Neural progenitor cell (in vitro differentiated cells): ENCODE measurements at places on chromosomes 3 and 15. TPM values are rescaled to one million over a fixed set of nuclear protein-coding genes. Genes with fewer than 3 reads are reported as not detected.

Gene FBN1
- 63.1 and 78.8 TPM in 2 replicates for total RNA-seq

Gene FAM81A
- total RNA-seq, result 0.41 and 0.87 TPM in 2 replicates

Gene CEMIP
- 0.03 TPM in 1 of 2 replicates, not detected in the other for total RNA-seq

Gene DAPK2
- total RNA-seq, result 5.4 and 9.7 TPM in 2 replicates

Gene COLQ
- 1.5 and 2.8 TPM in 2 replicates for total RNA-seq

Gene PTPRG
- total RNA-seq, result 65.1 and 65.3 TPM in 2 replicates

Gene RTP1
- total RNA-seq, result 0.43 TPM in 1 of 2 replicates, not detected in the other

Gene IQCB1
- 53.7 and 89.6 TPM in 2 replicates for total RNA-seq

Gene COPS2
- 86.2 and 163 TPM in 2 replicates for total RNA-seq

Gene GOLGA8T
- total RNA-seq, result not detected in 2 replicates

Gene PLCH1
- 28.8 and 32.0 TPM in 2 replicates for total RNA-seq

Gene OCA2
- 0.65 and 1.0 TPM in 2 replicates for total RNA-seq

Gene HDAC11
- 4.8 and 12.6 TPM in 2 replicates for total RNA-seq

Gene LRRC49
- 33.5 and 62.4 TPM in 2 replicates for total RNA-seq

Gene UBAP1L
- total RNA-seq, result 0.39 and 1.1 TPM in 2 replicates

Gene CYFIP1
- 94.6 and 112 TPM in 2 replicates for total RNA-seq

Gene IFRD2
- total RNA-seq, result 26.4 and 45.6 TPM in 2 replicates

Gene ZIC1
- 0.56 and 0.84 TPM in 2 replicates for total RNA-seq

Gene VGLL3
- 1.2 and 1.8 TPM in 2 replicates for total RNA-seq

Gene LRRIQ4
- total RNA-seq, result not detected in 2 replicates

Gene TARS3
- 19.7 and 21.2 TPM in 2 replicates for total RNA-seq

Gene MYZAP
- 0.09 TPM in 1 of 2 replicates, not detected in the other for total RNA-seq

Gene GLCE
- 11.3 and 22.7 TPM in 2 replicates for total RNA-seq

Gene SI
- total RNA-seq, result not detected in 2 replicates

Gene LSAMP
- total RNA-seq, result 13.3 and 18.0 TPM in 2 replicates

Gene ASB7
- total RNA-seq, result 15.3 and 18.3 TPM in 2 replicates

Gene CCDC54
- not detected in 2 replicates for total RNA-seq

Gene DPPA2
- 1.2 and 1.8 TPM in 2 replicates for total RNA-seq

Gene CLDN1
- total RNA-seq, result 0.24 and 0.34 TPM in 2 replicates

Gene HTR3E
- total RNA-seq, result not detected in 2 replicates

Gene GOLGA8H
- 0.06 and 0.24 TPM in 2 replicates for total RNA-seq

Gene P2RY14
- total RNA-seq, result not detected in 2 replicates

Gene BMF
- total RNA-seq, result 8.0 and 12.1 TPM in 2 replicates

Gene SPTSSB
- total RNA-seq, result 1.1 and 1.2 TPM in 2 replicates

Gene ZNF710
- total RNA-seq, result 14.9 and 29.6 TPM in 2 replicates

Gene DUSP7
- total RNA-seq, result 2.4 and 10.7 TPM in 2 replicates

Gene SPTBN5
- total RNA-seq, result 0.15 TPM in 1 of 2 replicates, not detected in the other

Gene CRABP1
- total RNA-seq, result 320 and 454 TPM in 2 replicates

Gene RBP2
- not detected in 2 replicates for total RNA-seq

Gene ZSCAN2
- total RNA-seq, result 6.7 and 14.2 TPM in 2 replicates

Gene LOXL1
- total RNA-seq, result 5.3 and 28.1 TPM in 2 replicates

Gene GABRG3
- total RNA-seq, result 1.7 and 3.4 TPM in 2 replicates

Gene RNF7
- 105 and 114 TPM in 2 replicates for total RNA-seq

Gene CCDC14
- 154 and 250 TPM in 2 replicates for total RNA-seq

Gene PTH1R
- total RNA-seq, result 0.43 TPM in 1 of 2 replicates, not detected in the other

Gene NEO1
- 77.9 and 85.2 TPM in 2 replicates for total RNA-seq

Gene ETV5
- total RNA-seq, result 12.5 and 16.3 TPM in 2 replicates

Gene LINGO1
- total RNA-seq, result 7.9 and 28.2 TPM in 2 replicates
